Type B pancreatic cell (in vitro differentiated cells): ENCODE measurements at places on chromosomes 7 and 10.

GRCh38 chr7:2042650-2043049 lies 190.1 kb downstream of the MAD1L1 start:
- DNase-seq, result no peak

GRCh38 chr10:78306358-78306757 lies 272.7 kb downstream of the RPS24 start:
- no peak for DNase-seq

- no peak for DNase-seq
Measured at GRCh38 chr10:116201670-116202430, 71.2 kb downstream of the GFRA1 start.

- no peak for DNase-seq
Measured at GRCh38 chr7:35415411-35415822, 161.5 kb upstream of the TBX20 start.

DNA sequence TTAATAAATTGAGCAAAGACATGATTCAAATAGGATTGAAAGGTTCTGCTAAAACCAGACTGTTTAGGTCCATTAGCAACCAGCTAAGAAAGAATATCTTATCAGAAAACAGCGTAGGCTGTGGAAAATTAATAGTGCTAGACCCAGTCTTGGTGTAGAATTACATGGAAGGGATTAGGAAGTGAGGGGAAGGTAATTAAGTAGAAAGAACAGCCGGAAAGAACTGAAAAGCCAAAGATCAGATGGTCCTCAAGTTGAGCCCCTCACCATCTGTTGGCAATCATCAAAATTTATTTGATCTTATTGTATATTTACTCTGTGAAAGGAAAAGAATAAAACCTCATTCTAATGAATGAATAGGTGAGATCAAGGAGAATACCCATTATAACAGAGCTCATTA lies 50.1 kb downstream of the COL1A2 start:
- no peak for DNase-seq

DNA sequence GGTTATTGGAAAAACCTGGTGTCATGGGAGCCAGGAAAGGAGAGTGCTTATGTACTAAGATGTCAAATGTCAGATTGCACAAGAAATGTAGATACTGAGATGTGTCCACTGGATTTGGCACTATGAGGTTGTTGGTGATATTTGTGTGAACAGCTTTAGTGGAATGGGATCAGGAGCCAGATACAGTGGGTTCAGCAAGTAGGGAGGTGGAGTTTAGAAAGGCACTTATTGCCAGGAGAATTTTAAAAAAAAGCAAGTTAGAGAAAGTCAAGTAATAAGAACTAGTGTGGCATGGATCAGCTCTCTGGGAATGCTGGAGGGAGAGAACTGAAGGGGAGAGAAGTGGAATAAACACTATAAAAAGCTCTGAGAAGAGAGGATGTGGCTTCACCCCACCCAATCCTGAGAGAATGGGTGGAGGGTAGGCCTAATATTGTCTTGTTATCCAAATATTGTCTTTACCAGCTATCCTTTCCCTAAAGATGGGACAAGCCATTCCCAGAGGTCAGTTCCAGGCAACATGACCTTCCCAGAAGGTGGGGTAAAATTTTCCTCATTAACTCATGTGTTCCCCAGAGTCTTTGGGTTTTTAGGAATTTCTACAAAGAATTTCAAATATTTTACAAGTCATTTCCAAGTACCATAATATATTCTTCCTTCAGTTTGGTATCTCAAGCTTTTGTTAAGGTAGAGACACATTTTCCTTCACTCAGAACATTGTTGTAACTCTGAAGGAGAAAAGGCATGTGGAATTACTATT lies 42.3 kb downstream of the ENTPD1 start:
- no peak for DNase-seq

- no peak for DNase-seq
Measured at GRCh38 chr10:7944215-7944480, 110.3 kb upstream of the GATA3 start.

- no peak for DNase-seq
Measured at GRCh38 chr10:30580676-30581075, 48.9 kb downstream of the LYZL2 start.

GRCh38 chr7:114354306-114354705 lies 60.3 kb upstream of the FOXP2 start:
- DNase-seq, result no peak

DNA sequence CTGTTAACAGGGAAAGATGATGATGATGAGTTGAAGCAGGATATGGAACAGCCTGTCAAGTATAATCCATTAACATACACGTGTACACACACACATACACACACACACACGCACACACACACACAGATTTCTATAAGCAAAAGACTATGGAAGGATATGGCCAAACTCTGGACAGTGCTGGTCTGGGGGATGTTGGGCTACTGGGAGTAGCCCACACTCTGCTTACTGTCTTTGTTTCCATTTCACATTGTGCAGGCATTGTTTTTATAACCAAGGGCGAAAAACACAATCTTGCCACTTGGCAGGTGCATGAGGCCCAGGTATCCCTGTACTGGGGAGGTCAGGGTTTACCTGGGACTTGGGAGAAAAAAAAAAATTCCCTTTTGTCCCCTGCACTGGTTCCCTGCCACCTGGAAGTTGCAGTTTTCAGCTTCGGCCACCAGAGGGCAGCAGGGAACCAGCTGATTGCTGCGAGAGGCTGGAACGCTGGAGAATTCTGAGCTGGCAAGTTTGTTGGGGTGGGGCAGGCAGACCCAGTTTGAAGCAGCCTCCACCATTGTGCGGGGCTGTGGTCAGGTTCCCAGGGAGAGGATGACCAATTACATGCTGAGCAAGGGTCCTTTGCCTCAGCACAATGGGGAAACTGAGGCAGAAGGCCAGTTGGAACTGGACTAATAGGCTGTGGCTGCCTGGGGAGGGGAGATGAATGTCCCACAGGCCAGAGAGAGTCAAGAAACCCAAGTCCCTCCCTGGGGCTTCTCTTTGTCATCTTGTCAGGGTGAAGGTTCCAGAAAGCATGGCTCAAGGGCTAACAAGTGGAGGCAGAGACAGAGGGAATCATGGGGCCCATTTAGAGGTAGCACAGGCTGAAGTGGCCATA lies 27.3 kb downstream of the PPIF start:
- DNase-seq, result peak; percentile 87

GRCh38 chr7:149136118-149136517 lies 10.0 kb upstream of the ZNF425 start:
- DNase-seq, result no peak

DNA sequence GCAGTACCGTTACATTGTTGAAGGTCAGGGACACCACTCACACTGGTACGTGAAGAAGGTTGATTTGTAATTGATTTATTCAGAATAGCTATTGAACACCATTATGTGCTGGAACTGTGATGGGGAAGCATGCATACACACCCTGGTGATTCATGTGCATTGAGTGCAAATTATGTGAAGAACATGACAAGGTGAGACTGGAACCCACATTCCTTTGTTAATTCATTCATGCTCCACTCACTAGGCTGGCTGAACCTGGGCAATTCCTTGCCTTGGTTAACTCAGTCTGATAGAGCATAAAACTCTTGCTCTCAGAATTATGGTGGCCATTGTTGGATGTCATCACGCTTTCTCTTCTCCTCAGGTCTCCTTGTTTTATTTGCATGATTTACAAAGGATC lies 67.3 kb upstream of the TPK1 start:
- no peak for DNase-seq

DNA sequence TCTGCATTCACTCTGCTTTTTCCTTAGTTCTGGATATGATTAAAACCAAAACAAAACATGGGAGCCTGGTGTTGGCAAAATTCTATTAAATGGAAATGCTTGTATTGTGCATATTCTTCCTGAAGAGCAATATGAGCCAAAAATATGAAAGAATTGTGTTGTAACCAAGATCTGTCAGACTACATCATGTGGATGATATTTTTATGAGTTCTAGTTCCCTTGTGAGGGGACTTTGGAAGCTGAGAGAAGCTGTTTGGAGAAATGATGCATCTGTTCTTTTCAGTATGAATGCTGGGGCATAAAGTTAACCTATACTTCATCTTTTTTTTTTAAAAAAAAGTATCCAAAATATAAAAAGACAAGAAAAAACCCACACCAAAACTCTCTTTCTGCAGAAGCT lies 782.7 kb downstream of the ANKRD7 start:
- DNase-seq, result no peak

DNA sequence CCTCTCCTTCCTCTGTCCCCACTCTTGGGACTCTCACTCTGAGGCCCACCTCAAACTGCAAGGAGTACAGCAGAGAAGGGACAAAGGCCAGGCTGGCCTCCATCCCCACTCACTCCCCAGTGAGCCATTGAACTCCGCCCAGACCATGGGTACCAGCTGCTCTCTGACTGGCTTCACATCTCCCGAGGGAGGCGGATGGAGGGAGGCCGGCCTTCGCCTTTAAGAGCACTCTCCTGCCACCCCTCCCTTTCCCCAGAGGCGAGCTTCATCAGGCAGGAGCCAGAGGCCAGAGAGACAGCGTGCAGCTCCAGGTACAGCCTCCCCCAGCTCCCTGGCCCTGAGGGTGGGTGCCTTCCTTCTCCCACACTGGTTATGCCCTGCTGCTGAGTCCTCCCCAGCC lies 1.8 kb upstream of the LDB3 start:
- DNase-seq, result no peak

DNA sequence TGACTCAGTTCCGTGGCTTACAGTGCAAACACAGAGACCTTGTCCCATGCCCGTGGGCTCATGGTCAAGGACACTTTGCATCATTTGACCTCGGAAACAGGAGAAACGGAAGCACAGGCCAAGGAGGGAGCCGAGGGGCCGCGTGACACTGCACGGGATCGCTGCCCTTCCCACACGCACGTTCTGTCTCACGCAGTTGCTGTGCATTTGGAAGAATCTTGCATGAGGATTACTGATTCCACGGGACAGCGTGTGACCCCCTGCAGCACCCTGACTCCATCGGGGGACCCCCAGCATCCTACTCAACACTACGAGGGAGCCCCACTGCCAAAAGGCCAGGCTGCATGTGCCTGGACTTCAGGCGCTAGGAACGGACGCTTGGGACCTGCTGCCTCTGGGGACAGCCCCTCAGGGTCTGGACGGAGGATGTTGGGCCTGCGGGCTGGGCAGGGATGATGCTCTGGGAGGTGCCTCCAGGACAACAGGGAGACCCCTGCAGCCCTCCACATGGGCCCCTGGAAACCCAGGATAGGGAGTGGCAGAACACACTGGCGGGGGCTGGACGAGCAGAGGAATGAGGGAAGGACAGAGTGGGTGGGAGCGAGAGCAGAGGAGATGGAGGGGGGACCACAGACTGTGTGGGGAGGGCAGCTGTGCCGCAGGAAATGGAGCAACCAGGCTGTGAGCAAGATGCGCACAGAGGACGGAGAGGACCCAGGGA lies 222.2 kb downstream of the DNAJB6 start:
- DNase-seq, result no peak

- no peak for DNase-seq
Measured at GRCh38 chr10:99937630-99938029, 72.1 kb downstream of the DNMBP start.

- no peak for DNase-seq
Measured at GRCh38 chr10:80168679-80169380, 36.3 kb downstream of the PLAC9 start.

DNA sequence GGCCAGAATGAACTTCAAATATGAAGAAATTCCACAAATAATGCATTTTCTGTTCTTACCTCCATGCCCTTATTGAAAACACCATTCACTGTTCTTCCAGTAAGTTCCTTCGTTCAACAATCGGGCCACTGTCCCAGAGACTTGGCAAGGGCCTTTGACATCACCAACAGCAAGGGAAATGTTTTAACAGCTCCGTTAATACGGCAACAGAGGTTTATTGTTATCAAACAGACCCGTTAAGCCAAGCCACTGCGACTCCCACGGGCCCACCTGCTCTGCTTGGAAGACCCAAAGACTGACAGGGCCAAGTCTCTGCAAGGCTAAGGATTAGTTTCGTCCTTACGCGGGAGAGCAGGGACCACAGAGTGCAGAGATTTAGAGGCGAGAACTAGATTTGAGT lies 43.4 kb upstream of the LYZL1 start:
- no peak for DNase-seq

GRCh38 chr10:43452356-43452914 lies 15.5 kb downstream of the ZNF487 start:
- no peak for DNase-seq

GRCh38 chr7:33035776-33036175 lies 26.8 kb downstream of the NT5C3A start:
- DNase-seq, result no peak

GRCh38 chr10:50991456-50992355 lies 82.6 kb upstream of the PRKG1 start:
- DNase-seq, result peak; percentile 72

DNA sequence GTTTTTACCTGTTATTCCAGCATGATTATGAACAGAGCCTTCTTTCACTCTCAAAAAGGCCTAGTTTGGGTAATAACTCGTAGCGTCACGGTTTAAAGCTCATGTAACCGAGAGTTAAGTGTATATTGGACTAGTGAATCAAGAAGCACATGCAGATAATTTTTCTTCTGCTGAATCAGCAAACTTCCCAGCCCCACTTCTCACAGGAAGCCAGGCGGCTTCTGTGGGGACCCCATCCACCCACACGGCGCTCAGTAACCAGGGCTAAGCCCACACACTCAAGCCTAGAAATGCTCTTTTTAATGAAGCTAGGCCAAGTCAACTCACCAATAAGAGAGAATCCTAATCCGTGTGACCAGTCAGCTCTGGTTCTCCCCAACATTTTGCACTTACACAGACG lies 191.2 kb upstream of the MGMT start:
- DNase-seq, result no peak

- no peak for DNase-seq
Measured at GRCh38 chr10:132335189-132336063, 3.4 kb downstream of the LRRC27 start.

DNA sequence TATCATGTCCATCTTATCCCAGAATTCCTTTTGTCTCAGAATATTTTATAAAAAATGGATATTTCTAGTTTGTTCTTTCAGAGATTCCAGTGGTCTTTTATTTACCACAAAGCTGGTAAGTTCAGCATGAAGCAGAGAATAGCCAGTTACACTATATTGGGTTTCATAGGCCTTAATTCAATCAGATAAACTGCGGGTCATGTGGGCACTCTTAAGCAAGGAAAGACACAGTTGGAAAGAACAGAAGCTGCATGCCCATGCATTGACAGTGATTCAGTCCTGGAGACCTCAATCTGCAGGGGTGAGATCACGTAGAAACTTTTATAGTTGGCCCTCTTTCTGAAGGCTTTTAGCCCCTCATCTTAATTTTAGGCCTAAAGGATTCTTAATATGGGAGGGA lies 281.3 kb upstream of the IGFBP3 start:
- no peak for DNase-seq

- DNase-seq, result no peak
Measured at GRCh38 chr10:86311906-86312305, 54.7 kb downstream of the GRID1 start.
